ENCODE measurements at places on chromosomes 4 and X.

GRCh38 chrX:121036137-121036536, 11.3 kb upstream of the GLUD2 start:
- DNase-seq = no peak

GRCh38 chr4:166977596-166977995, 256.7 kb downstream of the SPOCK3 start:
- DNase-seq = no peak

DNA sequence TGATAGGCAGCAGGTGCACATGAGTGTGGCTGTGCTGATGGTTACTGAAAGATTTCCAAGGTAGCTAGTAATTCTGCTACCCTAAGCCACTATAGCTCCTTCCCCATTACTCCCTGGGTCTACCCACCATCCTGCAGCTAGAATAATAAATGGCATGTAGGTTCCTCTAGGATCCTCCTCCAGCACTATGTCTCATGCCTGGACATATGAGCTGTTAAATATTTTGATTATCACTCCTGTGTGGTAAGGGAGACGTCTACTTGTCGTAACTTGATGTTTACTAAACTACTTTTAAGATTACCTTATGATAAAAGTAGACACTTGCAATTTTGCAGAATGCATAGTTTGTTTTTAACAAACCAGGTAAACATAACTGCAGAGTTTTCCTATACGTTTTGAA, 35.5 kb downstream of the TET2 start:
- no peak for DNase-seq

DNA sequence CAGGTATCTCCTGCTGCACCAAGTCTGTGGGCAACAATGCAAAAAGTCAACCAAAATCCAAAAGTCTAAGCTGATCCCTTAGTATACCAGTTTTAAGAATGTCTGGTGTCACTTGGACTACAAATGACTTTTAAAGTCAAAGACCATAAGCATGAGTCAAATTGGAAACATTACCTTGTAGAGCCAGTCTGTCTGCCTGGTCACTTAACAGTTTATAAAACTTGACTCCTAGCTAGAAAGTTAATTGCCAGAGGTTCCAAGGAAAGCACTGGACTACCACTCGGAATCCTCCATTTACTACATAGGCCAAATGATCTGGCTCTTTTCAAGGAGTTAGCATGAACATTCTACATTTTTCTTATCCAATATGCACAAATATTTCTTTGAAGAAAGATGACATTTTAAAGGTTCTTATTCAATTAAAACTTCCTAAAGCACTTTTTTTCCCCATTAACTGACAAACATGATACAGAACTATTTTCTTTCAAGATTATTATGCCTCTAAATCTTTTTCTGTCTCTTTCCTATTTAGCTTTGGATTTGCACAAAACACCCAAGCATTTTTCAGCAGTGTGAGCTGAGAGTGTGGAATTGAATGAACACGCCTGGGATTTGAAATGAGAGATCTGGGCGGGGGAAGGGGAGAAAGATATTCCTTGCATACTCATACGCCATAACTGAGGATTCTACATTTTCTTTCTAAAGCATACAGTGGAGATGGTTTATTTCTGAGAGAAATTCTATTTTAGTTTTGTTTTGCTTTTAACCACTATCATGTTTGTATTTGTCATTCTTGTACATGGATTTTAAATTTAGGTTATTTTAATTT, 188.4 kb downstream of the SHROOM3 start:
- DNase-seq = no peak

GRCh38 chr4:5361968-5362367, 310.7 kb downstream of the STK32B start:
- DNase-seq = no peak

- DNase-seq = no peak
Measured at GRCh38 chr4:154014407-154015321, 225.8 kb upstream of the SFRP2 start.

DNA sequence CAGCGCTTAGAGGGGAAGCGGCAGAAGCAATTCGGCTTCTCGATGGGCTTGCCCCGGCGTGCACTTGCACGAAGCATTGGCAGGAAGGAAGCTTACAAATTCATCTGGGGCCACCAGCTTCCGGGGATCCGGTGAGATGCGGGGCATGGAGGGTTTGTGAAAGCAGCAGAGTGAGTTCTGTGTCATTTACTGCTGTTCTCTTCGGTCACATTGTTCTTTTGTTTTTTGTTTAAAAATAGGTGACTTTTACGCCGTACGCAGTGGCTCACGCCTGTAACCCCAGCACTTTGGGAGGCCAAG, 47.0 kb downstream of the ASMT start:
- no peak for DNase-seq

- no peak for DNase-seq
Measured at GRCh38 chr4:155966731-155967395, 13.2 kb upstream of the CTSO start.

GRCh38 chr4:89497517-89498308, 190.1 kb upstream of the GPRIN3 start:
- no peak for DNase-seq

DNA sequence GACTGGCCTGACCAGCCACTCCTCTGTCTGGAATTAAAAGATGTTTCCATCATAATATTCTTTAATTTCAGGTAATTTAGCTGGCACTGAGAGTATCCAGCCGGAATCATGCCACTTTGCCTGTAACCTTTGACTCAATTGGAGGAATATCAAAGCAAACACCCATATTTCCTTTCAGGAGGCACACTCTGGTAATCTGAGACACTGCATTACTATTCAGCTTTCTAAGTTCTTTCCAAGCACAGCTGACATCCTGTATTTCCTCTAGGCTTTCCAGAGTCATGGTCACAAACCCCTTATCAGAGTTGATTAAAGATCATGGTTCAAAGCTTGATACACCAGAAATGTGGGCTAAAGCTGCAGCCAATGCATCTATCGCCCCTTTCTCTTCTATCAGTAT, 29.3 kb downstream of the INTS12 start:
- no peak for DNase-seq

DNA sequence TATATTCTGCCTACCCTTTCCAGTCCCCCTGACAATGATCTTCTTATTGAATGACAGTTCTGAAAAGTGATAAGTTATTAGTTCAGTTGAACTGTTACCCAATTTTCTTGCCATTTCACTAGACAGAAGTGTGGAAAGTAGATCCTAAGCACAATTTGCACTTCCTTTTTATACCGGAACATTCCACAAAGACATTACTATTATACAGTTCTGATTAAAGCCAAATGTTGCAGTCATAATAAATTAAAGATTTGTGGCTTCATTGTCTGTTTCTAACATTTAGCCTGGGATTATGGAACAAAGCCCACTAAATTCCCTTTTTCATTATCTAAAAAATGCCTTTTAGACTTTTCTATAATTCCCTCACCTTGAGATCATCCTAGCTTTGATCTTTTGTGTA, 13.8 kb downstream of the SH3BGRL start:
- DNase-seq = no peak

- DNase-seq = no peak
Measured at GRCh38 chr4:56302760-56303159, 84.5 kb downstream of the AASDH start.

GRCh38 chrX:115021121-115021520, 3.7 kb upstream of the IL13RA2 start:
- DNase-seq = no peak

GRCh38 chr4:9903317-9903716, 118.0 kb downstream of the SLC2A9 start:
- no peak for DNase-seq

- DNase-seq = no peak
Measured at GRCh38 chr4:8152090-8152864, 6.3 kb downstream of the ABLIM2 start.

DNA sequence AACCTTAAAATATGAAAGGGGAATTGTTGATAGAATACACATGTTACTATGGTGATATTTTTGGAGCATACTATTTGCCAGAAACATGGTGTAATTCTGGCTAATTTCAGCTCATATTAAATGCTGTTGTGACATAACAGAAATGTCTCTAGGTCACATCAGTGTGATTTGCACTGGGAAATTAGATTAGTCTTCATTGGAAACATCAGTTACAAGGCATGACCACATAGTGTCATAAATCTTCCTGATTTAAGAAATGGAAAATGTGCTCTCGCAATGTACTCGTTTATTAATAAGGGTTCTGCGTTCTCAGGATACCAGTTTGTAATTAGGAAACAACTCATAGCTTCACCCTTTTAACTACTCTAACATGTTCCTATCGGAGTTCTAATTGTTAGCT, 72.9 kb upstream of the GYPA start:
- DNase-seq = no peak

GRCh38 chr4:99855678-99856077, 38.5 kb downstream of the LAMTOR3 start:
- no peak for DNase-seq

- no peak for DNase-seq
Measured at GRCh38 chr4:140790765-140791164, 34.6 kb upstream of the TBC1D9 start.

- no peak for DNase-seq
Measured at GRCh38 chr4:138562544-138562991, 320.4 kb upstream of the SLC7A11 start.

DNA sequence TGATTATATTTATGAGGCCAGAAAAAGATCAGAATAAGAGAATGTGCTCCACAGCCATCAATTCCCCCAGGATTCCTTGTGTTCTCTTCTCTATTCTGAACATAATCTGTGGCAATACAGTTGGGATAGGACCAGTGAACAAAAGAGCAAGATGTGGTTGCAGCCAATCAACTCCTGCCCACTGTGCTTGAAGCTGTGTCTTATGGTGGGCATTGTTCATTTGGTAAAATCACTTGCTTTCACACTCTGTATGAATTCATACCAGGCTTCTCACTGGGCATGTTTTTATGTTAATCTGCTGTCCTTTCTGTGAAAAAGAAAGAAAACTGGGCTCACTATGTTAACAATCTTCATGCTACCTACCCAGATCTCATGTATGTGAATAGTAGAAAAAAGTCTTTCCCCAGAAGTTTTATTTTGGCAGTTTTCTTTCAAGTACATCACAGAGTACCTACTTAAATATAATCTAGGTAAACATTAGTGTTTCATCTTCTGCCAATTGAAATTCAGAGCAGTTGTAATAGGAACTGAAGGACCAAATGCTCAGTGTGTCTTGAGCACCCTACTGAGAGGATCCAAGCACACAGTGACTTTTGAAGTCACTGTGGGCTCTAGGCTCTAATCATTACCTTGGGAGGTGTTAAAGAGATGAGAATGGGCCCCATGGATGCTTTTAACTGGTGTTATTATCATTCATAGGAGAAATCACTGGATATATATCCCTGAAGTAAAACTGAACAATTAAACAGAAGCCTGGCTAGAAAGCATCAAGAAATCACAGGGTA, 429.2 kb upstream of the TRAM1L1 start:
- no peak for DNase-seq

GRCh38 chr4:76790377-76790776, 107.6 kb downstream of the SOWAHB start:
- no peak for DNase-seq

DNA sequence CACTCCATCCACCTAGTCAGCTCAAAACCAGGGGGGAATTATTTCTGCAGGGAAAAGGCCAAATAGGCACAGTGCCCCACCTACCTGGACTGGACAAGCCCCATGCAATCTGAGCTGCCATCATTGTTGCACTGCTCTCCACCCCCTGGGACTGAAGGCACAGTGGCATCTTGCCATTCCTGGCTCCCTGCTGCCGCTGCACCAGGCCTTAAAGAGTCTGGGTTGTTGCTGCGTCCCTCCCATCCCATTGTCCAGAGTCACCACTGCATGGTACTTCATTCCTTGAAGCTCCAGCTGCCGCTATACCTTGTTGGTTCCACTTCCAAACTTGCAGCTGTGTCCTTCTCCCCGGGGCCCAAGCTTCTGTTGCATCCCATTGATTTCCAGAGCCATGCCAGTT, 629.7 kb downstream of the STIM2 start:
- no peak for DNase-seq

- DNase-seq = no peak
Measured at GRCh38 chr4:130747842-130748241, 1651.9 kb downstream of the C4orf33 start.

DNA sequence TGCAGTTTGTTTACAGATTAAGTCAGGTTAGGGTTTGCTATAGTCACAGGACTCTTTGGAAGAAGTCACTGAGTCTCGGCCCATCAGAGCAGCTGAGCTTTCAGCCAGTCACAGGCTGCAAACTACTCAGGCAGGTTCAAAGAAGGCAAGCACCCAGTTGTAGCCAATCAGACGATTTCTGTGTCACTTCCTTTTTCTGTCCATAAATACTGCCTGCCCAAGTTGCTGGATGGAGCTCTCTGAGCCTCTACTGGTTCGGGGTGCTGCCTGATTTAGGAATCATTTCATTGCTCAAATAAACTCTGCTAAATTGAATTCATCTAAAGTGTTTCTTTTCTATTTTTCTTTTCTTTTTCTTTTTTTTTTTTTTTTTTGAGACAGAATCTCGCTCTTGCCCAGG, 7.3 kb upstream of the SH3BP2 start:
- no peak for DNase-seq

DNA sequence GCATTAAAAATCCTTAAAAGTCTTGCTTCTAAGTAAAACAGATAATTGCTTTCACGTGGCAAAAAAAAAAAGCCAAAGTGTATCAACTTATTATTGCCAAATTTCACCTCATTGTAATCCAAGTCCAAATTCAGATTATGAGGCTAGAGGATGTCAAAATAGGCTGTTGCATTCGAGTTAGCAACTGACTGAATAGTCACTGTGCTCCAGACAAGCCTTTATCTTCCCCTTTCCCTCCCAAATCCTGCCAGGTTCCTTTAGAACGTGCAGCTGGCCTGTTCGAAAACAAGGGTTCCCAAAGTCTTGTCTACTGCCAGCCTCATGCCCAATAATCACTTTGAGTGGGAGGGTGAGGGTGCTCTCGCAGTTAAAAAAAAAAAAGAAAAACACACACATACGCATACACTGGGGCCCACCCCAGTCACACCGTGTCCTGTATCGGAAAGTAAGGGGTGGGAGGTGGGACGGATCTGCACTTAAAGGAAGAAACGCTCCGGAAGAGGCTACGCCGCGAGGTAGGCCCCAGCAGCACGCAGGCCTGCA, 603 bp downstream of the MAD2L1 start:
- DNase-seq = peak; percentile 31

GRCh38 chr4:26030780-26031179, 116.8 kb downstream of the SMIM20 start:
- no peak for DNase-seq

- no peak for DNase-seq
Measured at GRCh38 chr4:36758312-36759178, 477.1 kb downstream of the DTHD1 start.

- DNase-seq = no peak
Measured at GRCh38 chrX:125172531-125172930, 147.1 kb upstream of the TEX13C start.

DNA sequence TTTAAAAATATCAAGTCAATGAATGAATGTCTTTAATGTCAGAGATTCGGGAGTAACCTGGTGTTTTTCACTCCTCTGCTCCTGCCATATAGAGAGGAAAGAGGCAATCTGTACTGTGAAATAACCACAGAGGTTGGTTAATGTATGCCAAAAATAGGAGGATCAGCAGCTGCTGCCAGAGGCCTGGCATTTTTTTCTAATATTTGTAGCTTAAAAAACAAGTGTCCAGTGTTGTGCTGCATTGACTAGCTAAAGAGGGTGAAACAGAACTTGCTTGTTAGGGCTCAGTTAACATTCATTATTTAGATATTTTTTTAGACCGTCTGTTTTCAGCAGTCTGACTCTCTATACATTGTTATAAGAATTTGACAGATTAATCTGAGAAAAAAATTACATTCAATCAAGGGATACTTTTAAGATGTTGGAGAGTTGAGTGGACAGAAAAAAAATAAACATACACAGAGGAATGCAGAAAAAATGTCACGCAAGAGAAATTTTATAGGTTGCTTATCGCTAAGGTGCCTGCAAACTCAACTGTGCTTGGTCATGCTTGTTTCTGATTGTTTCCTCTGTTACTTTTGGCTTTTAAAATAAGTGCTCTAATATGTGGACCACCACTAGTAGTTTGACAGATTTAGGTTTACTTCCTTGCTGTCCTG, 392.3 kb upstream of the GALNT7 start:
- no peak for DNase-seq

Data from stimulated activated CD4-positive, alpha-beta T cell treated with anti-CD3 and anti-CD28 coated beads, TNF-alpha, amount 100 ng/mL, for 48 hours (primary cell).